HFFc6 (cell line): ENCODE measurements at places on chromosomes 5 and 9. TPM values are rescaled to one million over a fixed set of nuclear protein-coding genes. Genes with fewer than 3 reads are reported as not detected.

Gene FYB1
- total RNA-seq: 0.38 to 1.6 TPM (median 1.4 TPM) in 3 replicates

GRCh38 chr5:157479166-157479565, 19.2 kb downstream of the NIPAL4 start:
- DNase-seq: no peak

Gene FLT4
- total RNA-seq: not detected in 3 replicates

DNA sequence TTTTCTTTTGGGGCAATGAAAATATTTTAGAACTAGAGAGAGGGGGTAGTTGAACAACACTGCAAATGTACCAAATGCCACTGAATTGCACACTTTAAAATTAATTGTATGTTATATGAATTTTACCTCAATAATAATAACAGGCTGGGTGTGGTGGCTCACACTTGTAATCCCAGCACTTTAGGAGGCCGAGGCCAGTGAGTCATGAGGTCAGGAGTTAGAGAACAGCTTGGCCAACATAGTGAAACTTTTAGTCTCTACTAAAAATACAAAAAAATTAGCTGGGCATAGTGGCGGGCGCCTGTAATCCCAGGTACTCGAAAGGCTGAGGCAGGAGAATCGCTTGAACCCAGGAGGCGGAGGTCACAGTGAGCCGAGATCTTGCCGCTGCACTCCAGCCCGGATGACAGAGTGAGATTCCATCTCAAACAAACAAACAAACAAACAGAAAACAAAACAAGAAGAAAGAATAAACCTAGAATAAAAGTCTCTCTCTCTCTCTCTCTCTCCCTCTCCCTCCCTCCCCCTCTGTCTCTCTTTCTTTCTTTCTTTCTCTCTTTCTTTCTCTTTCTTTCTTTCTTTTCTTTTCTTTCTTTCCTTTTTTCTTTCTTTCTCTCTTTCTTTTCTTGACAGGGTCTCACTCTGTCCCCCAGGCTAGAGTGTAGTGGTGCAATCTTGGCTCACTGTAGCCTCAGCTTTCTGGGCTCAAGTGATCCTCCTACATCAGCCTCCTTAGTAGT, 91.1 kb downstream of the BASP1 start:
- DNase-seq: no peak

DNA sequence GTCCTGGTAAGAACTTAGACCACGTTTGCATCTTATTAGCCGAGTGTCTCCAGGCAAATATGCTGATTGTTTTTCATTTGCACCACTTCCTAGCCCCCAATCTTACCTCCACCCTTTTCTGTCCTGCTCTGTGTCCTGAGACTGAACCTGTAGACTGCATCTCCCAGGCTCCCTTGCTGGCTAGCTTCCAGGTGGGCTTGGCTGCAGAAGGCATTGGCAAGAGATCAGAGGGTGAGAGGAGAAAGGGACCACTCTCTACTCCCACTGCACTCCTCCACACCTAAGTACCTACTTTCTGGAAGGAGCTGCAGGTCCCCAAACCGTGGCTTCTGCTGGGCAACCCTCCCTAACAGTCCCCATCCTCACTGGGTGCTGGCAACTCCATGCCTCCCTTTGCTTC, 59.9 kb upstream of the XPA start:
- DNase-seq: no peak

DNA sequence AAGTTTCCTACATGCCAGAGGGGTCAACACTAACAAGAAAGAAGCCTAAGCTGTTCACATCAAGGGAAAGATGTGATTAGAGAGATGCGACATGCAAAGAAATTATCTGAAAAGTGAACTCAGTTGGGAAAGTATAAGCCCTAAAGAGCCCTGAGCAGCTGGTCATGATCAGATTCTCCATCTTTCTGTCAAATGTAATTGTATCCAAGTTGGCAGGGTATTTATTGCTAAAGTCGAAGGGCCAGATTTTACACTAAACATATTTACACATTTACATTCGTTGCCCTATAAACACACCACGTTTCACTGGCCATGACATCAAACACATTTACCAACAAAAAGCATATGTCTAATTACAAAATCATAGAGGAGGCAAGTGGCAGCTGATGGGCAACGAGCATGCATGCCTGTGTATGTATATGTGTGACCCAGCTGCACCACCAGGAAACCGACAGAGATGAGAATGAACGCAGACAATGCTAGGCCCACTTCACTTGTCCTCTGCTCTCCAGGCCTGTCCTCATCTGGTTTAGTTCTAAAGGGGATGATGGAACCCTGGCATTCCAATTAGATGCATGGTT, 6.3 kb downstream of the FOXD1 start:
- DNase-seq: no peak

DNA sequence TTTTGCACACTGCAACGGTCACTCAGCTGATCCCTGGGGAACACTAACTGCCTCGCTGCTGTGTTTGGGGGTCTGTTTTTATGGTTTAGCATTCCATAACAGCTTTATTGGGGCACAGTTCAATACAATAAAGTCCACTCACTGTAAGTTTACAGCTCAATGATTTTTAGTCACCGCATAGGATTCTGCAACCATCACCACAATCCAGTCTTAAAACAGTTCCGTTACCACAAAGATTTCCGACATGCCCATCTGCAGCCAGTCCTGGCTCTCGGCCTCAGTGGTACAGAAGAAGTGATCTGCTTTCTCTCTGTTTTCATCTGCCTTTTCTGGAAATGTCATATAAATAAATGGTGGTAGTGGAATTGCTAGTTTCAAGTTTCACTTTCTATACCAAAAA, 23.6 kb downstream of the OR2V2 start:
- DNase-seq: peak; percentile 69

- DNase-seq: no peak
Observed at GRCh38 chr5:2666081-2666480, 85.4 kb downstream of the IRX2 start.

Gene PRUNE2
- 0.05 to 0.21 TPM (median 0.07 TPM) in 3 replicates for total RNA-seq

DNA sequence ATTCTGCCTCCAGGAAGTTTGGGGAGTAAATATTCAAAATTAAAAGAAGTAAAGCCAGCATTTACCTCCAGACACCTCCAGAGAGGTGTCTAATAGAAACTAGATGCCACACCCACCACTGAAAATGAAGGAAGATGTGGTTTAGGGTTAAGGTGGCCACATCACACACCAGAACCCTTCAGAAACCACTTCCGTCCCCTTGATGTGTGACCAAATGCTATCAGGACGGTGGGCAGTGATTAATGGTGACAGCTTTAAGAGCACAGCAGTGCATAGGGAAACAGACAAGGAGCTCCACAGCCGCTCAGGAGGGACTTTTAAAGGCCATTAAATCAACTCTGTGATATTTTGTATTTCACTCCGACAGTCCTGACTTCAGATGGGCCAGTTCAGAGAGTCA, 295.2 kb downstream of the BRINP1 start:
- DNase-seq: no peak

Gene MSH3
- 12.1 to 14.7 TPM (median 12.4 TPM) in 3 replicates for total RNA-seq

DNA sequence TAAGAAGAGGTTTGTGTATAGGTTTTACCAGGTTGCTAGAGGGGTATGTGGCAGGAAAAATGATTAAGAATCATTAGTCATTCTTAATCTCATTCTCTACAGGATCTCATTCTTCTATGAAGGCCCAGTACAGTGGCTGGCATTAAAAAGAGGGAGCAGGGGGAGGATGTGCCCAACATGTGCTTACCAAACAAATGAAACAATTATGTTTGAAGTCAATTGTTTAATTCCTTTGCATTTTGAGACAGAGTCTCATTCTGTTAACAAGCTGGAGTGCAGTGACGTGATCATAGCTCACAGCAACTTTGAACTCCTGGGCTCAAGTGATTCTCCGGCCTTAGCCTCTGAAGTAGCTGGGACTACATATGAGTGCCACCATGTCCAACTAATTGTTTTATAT, 23.0 kb downstream of the FNIP1 start:
- DNase-seq: no peak

DNA sequence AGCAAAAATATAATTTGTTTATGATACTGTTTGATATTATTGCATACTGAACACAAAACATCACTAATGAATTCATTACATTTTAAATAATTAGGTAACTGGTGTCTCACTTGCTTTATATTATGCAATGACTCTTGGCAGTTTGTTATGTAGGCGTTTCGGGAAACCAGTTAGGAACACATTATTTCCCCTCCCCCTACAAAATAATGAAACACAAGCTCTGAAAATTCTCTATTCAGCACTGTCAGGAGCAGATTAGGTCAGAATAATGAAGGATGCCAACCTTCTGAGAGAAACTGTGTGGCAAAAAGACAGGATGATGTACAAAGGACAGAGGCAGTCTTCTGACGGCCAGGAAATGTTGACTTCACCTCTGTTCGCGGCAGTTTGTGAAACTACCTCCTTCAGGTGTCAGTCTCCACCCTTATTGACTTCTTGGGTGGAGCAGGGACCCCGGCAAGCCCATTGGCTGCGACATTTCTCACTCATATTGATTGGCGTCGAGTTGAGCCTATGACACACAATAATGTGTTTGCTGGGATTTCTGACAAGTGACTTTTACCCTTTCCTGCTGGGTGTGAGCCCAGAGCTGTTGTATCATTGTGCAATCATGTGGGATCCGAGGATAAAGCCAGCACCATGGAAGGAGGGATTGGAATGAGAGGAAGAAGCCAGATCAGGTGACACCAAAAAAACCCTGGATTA, 33.9 kb downstream of the SH3PXD2B start:
- DNase-seq: peak; percentile 85

DNA sequence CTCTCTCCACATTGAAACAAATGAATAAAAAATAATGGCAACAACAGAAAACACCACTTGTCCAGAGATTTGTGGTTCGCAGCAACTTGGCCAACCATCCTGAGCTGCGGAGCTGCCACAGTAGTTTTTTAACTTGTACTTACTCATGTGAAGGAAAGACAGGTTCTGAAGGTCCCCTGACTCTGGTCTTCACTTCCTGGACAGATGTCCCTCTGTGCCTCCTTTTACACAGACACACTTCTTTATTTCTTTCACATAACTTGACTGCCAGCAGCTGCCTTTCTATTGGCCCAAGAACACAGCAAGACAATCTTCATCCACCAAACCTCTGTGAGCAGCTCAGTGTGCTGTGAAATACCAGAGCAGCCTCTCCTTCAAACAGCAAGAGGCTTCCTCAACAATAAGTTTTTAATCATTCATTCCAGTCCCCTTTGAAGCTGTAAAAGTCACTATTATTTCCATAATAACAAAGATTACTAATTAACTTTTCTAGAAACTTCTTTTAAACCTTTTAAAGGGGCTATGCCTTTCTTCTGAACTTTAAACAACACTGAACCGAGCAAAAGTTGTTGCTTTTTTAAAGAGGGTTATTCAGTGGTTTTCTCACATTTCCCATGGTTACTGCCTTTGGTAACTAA, 198.7 kb downstream of the NR2F1-AS1 start:
- DNase-seq: no peak

Gene GLDC
- 0.12 to 0.44 TPM (median 0.15 TPM) in 3 replicates for total RNA-seq

- no peak for DNase-seq
Observed at GRCh38 chr5:109299557-109299956, 110.2 kb downstream of the PJA2 start.

GRCh38 chr5:36701085-36701698, 94.8 kb downstream of the SLC1A3 start:
- DNase-seq: no peak

Gene GTF2H2
- 16.9 to 18.0 TPM (median 17.0 TPM) in 3 replicates for total RNA-seq

GRCh38 chr5:96855031-96855872, 21.0 kb upstream of the ERAP2 start:
- no peak for DNase-seq

Gene SLIT3
- 3.5 to 8.3 TPM (median 5.5 TPM) in 3 replicates for total RNA-seq

DNA sequence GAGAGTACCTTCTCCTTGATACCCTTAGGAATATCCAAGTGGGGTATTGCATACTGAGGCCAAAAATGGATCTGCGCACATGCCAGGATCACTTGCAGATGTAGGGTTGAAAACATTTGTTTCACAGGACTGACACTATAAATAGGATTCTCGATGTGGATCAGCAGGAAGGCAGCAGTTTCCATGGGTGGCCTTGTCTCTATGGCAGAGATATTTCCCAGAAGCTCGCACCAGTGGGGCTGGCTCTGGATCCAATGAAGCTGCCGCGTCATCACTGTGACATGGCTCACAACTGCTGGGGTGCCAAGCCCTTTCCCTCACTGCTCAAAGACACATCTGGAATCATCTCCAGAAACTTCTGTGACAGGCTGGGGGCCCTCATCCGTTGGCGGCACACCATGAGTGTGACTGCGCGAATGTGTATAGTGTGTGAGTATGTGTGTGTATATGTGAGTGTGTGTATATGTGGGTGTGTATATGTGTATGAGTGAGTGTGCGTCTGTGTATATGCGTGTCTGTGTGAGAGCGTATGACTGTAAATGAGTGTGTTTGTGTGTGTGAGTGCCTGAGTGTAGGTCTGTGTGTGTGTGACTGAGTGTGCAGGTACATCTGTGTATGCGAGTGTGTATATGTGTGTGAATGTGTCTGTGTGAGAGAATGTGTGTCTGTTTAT, 182.5 kb downstream of the GAS1 start:
- no peak for DNase-seq
